ENCODE measurements at places on chromosomes 2 and 18.

DNA sequence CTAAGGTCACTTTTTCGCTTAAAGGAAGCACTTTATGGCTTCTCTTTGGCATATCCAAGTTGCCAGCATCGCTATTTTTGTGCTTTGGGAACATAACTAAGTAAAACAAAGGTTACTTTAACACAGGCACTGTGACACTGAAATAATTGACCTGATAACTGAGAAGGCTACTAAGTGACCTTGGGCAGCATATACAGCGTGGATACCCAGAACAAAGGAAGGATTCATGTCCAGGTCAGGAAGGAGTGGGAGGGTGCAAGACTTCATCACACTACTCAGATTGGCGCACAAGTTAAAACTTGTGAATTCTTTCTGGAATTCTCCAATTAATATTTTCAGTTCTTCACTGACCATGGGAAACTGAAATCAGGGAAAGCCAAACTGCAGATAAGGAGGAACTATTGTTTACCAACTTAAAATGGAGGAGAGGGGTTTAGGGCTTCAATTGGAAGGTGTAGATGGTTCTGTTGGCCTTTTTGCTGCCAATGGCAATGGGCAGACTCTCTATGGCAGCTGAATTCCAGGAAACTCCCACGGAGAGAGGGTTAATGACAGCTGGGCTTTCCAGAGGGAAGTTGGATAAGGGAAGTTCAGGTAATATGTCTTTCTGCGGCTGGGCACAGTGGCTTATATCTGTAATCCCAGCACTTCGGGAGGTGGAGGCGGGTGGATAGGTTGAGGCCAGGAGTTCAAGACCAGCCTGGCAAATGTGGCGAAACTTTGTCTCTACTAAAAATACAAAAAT, 45.3 kb downstream of the COMMD1 start:
- no peak for DNase-seq

DNA sequence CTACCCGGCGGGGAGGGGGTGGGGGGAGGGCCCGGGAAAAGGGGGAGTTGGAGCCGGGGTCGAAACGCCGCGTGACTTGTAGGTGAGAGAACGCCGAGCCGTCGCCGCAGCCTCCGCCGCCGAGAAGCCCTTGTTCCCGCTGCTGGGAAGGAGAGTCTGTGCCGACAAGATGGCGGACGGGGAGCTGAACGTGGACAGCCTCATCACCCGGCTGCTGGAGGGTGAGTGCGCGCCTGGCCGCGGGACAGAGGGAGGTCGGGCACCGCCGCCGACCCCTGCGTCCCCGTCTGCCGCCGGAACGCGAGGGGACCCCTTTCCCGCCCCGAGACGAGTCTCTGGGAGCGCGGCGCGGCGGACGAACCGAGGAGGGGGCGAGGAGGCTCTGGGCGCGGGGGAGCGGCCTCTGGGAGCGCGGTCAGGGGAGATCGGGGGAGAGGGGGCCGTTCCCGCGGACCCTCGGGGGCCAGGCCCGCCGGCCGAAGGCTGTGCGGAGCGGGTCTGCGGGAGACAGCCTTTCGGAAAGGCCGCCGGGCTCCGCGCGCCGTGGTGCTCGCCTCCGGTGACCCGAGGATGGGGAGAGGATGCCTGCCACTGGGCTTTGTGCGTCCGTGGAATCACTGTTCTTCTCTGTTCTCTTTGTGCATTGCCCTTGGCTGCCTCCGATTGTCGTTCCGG, 463 bp downstream of the PPP1CB start:
- DNase-seq: no peak

GRCh38 chr2:221241072-221241471, 331.0 kb downstream of the EPHA4 start:
- DNase-seq: no peak

- no peak for DNase-seq
Observed at GRCh38 chr2:128626760-128627511, 308.3 kb upstream of the HS6ST1 start.

DNA sequence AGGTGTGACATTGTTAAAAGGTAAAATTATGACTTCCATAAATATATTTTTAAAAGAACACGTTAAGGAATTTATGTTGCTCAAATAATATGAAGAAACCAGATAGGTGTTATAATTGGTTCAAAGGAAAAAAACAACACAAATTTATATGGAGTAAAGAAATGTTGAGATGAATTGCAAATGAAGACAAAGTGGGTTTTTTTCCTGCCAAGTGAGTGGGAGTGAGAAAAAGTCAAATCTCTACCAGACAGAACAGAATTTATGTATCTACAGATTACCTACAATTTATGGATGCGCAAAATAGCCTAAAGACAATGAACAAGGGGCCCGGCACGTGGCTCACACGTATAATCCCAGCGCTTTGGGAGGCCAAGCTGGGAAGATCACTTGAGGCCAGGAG, 159.7 kb upstream of the SLC1A4 start:
- DNase-seq: no peak

DNA sequence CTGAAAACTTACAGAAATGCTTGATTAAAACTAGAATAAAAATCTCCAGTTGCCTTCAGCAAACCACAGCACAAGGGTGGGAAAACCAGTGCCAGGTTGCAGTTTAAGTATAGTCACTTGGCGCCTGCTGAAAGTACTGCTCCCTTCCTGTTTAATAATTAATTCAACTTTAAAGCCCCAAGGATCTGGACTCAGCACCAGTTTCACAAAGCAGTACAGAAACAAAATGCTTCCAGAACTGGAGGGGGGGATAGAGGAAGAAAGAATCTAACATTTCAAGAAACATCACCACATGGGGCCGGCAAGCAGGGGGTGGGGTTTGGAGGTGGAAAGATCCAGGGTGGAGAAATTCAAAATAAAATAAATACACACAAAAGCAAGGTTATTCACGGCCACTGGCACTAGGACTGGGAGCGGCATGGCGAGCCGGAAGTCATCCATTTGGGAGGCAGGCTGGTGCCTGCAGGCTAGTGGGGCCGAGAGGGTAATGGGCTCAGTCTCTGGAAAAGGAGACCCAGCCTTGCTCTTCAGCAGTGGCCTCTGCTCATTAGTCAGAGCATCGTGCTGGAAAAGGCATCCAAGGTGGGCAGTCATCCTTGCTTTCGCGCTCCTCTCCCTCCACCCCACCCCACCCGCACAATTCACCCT, 85.8 kb downstream of the POU3F3 start:
- no peak for DNase-seq

GRCh38 chr2:236345081-236345714, 81.0 kb upstream of the ASB18 start:
- no peak for DNase-seq

DNA sequence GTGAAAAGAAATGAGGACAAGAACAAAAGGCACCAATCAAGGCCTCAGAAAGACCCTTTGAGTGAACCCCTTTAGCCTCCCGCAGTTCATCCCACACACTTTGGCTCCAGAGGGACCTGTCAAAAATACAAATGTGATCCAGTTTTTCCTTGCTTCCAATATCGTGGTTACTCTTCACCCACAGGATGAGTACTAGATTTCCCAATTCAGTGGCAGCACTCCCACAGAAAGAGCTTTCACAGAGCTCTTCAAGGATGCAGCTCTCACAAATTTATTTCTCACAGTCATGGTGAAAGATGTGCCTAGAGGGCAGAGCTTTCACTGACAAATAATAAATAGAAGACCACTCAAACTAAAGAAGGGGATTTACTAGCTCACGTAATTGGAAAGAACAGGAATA, 3.0 kb upstream of the GFPT1 start:
- DNase-seq: no peak

- DNase-seq: no peak
Observed at GRCh38 chr2:125684932-125685331, 971.0 kb upstream of the GYPC start.

- DNase-seq: peak; percentile 22
Observed at GRCh38 chr2:241540771-241541561, 17.6 kb upstream of the BOK start.

DNA sequence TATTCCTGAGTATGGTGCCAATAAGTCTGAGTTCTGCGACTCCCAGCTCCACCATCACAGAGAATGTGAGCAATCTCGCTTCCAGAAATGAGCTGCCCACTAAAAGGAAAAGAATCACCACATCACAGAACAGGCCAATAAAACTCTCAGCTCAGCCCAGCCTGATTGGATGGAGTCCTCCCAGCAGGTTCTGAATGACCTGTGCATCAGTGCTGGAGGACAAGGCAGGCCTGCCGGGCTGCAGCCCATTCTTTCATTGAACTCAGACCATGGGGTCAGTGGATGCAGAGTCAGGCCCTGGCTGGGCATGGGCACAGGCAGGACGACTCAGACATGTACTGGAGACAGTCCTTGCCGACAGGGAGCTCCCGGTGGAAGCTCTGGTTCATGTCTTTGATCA, 132.7 kb upstream of the REV1 start:
- DNase-seq: no peak

- no peak for DNase-seq
Observed at GRCh38 chr2:30566631-30567030, 119.6 kb downstream of the LCLAT1 start.

DNA sequence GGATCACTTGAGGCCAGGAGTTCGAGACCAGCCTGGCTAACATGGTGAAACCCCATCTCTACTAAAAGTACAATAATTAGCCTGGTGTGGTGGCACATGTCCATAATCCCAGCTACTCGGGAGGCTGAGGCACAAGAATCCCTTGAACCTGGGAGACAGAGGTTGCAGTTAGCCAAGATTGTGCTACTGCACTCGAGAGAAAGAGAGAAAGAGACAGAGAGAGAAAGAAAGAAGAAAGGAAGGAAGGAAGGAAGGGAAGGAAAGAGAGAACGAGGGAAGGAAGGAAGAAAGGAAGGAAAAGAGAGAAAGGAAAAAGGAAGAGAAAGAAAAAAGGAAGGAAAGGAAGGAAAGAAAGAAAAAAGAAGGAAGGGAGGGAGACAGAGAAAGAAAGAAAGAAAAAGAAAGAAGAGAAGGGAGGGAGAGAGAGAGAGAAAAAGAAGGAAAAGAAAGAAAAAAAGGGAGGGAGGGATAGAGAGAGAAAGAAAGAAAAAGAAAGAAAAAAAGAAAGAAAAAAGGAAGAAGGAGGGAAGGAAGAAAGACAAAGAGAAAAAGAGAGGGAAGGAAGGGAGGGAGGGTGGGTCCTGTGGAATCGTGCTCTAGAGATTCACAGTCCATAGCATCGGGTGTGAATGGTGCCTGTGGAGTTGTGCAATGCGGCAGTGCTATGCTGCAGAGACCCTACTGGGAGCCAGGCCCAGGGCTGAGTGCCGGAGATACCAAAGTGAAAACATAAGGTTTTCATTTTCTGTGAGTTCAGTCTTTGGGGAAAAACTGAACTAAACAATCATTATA, 4.6 kb upstream of the SDC1 start:
- no peak for DNase-seq

- DNase-seq: peak; percentile 65
Observed at GRCh38 chr2:219398721-219399363, 11.1 kb upstream of the DNPEP start.

DNA sequence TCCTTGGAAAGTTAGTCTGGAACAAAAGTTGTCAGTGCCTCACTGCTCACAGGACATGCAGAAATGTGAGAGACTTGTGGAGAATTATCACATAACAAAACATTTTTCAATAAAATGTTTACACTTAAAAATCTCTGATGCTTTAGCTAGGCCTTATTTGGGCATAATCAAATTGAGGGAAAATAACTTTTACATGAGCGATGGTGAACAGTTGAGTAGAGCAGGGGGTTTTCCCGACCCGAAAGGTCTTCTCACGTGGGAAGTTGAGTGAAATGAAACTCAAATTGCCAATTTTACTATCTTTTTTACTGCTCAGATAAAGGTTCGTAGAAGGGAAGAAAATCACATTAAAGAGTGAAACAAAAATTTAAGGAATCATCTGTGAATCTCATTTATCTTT, 465.6 kb downstream of the MTX2 start:
- DNase-seq: no peak

- DNase-seq: no peak
Observed at GRCh38 chr18:61589053-61589723, 256.0 kb downstream of the CDH20 start.

- no peak for DNase-seq
Observed at GRCh38 chr18:59063300-59063906, 76.3 kb upstream of the SEC11C start.

GRCh38 chr18:55912071-55912470, 324.1 kb upstream of the TCF4 start:
- no peak for DNase-seq

- no peak for DNase-seq
Observed at GRCh38 chr2:118065921-118066511, 22.3 kb upstream of the INSIG2 start.

GRCh38 chr2:234329202-234329960, 167.5 kb downstream of the ARL4C start:
- peak; percentile 15 for DNase-seq

DNA sequence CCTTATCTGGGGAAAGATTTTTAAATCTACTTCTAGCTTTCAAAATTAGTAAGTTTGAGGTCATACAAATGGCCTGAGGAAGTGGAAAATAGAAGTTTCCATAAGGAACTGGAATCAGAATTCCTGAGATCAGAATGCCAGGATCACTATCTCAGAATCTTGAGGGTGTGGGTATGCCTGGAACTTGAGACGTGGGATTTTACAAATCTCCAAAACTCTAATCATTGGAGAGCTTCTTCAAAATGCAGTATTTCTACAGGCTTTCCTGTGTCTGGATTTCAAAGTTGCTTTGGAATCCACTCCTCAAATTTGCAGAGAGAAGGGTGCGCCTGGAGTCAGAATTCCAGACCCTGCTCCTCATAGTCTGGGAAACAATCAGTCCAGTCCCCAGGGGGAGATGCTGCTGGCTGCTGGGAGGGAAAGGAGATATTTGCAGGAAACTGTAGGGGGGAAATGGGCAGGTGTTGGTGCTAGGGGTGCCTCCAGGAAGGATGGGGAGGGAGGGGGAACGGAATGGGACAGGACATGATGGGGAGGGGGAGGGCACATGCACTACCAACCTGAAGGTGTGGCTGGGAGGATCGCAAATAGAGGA, 31.0 kb upstream of the CATIP start:
- DNase-seq: no peak

- no peak for DNase-seq
Observed at GRCh38 chr2:181004647-181005325, 24.4 kb downstream of the UBE2E3 start.

- DNase-seq: no peak
Observed at GRCh38 chr2:55063226-55063625, 13.0 kb upstream of the RTN4 start.

DNA sequence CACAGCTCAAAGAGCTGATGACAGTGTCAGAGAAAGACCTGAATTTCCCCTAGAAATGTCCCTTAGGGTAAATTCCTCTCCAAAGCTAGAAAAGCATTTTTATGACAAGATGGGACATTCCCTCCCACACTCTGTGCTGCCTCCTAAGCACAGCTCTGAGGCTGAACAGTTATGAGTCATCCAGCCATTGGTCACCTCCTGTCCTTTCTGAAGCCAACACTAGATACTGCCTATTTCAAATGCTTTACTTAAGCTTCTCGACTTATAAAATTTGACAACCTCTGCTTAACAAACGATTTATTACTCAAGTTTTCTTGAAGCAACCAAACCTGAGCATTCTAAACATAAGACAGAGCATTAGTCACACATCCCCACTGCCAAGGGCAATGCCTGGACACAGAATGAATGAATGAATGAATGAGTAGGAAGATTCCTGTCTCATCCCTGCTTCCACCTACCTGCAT, 35.4 kb downstream of the B4GALT6 start:
- peak; percentile 56 for DNase-seq

- DNase-seq: peak; percentile 52
Observed at GRCh38 chr2:63712748-63713147, 124.0 kb downstream of the MDH1 start.

- no peak for DNase-seq
Observed at GRCh38 chr2:85903849-85904248, 15.1 kb upstream of the ST3GAL5 start.

- peak; percentile 78 for DNase-seq
Observed at GRCh38 chr2:220847589-220847988, 724.5 kb downstream of the EPHA4 start.
